Thoracic aorta (tissue), 2 donors: ENCODE measurements at places on chromosomes 6 and 20.

- DNase-seq: no peak
These were observed 508.3 kb upstream of the SOX4 start for GRCh38 chr6:21085211-21085610.

DNA sequence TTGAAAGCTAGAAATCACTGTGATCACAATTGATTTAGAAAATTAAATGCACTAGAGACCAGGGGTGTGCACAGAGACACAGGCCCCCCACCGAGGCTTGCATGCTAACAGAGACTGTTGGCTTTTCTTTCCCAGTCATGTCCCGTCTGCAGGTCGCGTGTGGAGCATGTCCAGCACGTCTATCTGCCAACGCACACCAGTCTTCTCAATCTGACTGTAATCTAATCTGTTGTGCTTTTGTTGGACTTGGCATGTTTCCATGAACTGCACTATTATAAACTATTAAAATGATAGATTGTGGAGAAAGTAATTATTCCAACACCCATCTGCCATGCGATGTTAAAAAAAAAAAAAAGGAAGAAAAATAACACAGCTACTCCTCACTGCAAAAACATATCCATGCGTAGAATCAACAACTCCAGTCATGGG lies 17.7 kb downstream of the MYLIP start:
- DNase-seq: no peak

GRCh38 chr6:148997865-148998264 lies 251.0 kb downstream of the UST start:
- DNase-seq: no peak

DNA sequence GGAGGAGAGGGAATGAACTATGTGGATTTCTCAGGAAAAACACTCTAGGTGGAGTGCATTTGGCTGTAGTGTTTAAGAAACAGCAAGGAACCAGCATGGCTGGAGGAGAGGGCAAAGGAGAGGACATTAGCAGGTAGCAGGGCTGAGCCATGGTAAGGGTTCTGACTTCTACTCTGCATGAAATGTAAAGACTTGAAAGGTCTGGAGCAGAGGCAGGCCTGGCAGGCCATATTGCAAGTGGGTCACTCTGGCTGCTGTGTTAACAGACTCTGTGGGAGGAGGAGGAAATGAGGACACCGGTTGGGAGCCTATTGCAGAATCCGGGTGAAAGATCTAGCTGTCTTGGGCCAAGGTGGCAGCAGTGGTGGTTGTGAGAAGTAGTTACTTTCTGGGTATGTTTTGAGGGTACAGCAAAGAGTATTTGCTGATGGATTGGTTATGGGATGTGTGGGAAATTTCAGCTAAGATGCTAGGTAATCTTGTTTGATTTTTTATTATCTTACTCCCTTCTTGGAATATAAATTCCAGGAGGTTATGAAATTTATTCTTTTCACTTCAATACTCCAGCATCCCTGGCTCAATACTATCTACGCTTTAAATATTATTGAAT lies 115.9 kb upstream of the BCLAF1 start:
- DNase-seq: no peak

GRCh38 chr6:31580438-31580740 lies 1.8 kb downstream of the LTB start:
- no peak for DNase-seq

DNA sequence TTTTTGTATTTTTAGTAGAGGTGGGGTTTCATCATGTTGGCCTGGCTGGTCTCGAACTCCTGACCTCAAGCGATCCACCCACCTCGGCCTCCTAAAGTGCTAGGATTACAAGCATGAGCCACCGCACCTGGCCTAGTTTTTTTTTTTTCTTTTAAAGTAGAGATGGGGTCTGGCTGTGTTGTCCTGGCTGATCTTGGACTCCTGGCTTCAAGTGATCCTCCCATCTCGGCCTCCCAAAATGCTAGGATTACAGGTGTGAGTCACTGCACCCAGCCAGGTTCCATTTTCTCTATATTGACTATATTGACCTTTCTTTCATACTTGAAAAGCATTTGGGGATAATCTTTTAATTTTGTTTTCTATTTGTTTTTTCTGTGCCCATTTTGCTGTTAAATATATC lies 13.3 kb downstream of the PANK2 start:
- DNase-seq: no peak

GRCh38 chr6:39100358-39100757 lies 14.6 kb downstream of the SAYSD1 start:
- DNase-seq: no peak
